Activated CD4-positive, alpha-beta T cell treated with anti-CD3 and anti-CD28 coated beads for 1 hour (primary cell): ENCODE measurements at places on chromosomes 16 and 17.

GRCh38 chr16:75938818-75939217 is 212.5 kb upstream of the CPHXL start:
- no peak for DNase-seq

DNA sequence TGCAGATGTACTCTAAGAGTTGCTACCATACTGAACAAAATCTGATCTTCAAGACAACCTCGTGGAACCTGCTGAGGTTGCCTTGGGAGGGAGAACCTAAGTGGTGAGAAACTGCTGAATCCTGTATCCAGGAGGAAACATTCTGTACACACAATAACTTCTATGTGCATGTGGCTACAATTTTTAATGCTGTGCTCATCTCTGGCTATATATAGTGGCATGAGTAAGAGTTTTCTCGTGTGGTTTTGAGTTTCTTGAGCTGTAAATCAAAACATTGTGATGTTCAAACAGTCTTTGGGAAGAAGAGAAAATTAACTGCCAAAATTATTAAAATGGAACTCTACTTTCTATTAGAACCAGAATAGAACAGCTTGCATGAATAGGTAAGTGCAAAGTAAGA is 206.8 kb downstream of the CA10 start:
- no peak for DNase-seq

DNA sequence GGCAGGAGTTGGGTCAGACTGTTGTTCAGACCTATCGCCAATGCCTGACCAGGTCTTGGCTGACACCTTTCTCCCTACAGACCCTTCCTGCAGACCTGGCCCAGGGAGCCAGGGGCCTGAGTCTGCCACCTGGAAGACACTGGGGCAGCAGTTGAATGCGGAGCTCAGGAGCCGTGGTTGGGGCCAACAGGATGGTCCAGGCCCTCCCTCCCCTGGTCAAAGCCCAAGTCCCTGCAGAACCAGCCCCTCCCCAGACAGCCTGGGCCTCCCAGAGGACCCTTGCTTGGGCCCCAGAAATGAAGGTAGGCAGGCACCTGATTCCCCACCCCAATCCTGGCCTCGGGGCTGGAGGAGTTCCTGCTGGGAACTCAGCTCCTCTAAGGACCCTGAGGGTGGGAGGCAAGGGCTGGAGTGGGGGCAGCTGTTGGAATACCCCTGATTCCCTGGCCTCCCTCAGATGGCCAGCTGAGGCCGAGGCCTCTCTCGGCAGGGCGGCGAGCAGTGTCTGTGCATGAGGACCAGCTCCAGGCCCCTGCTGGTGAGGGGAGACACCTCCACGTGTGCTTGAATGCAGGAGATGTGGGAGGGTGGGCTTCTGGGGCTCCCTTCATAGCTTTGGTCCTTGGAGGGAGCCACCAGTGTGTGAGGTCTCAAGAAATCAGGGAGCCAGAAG is 3.6 kb downstream of the ACD start:
- DNase-seq, result no peak

- peak; percentile 61 for DNase-seq
These were observed 3.6 kb upstream of the ZNHIT3 start for GRCh38 chr17:36482611-36483504.

- no peak for DNase-seq
These were observed 762 bp upstream of the RBL2 start for GRCh38 chr16:53433509-53433908.

DNA sequence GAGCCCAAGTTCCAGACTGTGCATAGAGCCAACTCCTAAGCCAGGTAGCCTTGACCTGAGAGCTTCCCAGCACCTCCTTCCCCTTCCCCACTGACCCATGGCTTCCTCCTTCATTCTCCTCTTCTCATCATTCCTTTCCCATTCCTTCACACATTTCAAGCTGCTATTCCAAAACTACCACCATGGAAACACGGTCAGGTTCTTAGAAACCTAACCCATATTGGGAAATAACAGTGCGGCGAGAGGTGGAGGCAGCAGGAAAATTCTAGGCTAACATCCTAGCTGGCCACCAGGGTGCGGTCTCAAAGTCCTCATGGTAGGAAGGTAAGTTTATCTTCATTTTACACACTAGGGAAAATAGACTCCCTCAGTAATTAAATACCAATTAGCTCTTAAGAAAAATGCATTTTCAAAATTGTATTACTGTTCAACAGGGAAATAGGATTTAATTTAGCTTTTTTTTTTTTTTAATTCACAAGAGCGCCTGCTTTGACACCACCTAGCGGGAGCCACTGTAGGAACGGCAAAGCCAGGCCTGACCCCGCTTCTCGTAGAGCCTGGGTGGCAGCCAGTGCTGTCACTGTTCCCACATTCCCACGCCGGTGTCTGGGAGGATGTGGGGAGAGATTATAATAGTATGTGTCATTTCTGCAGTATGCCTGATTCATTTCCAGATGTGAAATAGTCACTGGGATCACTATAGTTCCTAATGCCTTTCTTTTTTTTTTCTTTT is 14.0 kb upstream of the SPHK1 start:
- DNase-seq, result no peak

DNA sequence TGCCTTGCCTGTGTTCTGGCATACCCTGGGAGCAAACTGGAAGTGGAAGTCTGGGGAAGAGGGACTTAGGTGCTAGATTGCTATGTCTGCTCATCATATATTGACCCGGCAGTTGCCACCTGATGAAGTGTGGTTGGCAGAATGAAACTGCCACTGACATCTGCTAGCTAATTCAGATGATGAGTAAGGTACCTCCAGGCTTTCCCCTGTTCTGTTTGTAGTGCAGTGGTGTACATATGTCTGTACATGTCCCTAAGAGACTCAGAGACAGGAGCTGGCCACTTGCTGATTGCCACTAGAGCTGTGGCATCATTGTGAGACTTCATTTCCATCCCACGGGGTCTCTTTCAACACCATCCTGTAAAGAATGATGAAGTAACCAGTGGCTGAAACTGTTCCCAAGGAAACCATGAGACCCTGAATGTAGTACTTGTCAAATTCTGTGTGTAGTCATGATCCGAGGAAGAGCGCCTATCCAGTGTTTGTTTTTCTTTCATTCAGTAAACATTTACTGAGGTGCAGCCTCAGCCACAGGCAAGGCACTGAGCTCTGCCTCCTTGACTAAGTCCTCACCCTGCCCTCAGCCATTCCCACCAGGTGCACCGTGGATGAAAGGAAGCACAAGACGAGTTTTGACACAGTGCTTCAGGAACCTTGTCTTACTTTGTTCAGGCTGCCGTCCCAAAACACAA is 13.2 kb downstream of the CLUAP1 start:
- no peak for DNase-seq

DNA sequence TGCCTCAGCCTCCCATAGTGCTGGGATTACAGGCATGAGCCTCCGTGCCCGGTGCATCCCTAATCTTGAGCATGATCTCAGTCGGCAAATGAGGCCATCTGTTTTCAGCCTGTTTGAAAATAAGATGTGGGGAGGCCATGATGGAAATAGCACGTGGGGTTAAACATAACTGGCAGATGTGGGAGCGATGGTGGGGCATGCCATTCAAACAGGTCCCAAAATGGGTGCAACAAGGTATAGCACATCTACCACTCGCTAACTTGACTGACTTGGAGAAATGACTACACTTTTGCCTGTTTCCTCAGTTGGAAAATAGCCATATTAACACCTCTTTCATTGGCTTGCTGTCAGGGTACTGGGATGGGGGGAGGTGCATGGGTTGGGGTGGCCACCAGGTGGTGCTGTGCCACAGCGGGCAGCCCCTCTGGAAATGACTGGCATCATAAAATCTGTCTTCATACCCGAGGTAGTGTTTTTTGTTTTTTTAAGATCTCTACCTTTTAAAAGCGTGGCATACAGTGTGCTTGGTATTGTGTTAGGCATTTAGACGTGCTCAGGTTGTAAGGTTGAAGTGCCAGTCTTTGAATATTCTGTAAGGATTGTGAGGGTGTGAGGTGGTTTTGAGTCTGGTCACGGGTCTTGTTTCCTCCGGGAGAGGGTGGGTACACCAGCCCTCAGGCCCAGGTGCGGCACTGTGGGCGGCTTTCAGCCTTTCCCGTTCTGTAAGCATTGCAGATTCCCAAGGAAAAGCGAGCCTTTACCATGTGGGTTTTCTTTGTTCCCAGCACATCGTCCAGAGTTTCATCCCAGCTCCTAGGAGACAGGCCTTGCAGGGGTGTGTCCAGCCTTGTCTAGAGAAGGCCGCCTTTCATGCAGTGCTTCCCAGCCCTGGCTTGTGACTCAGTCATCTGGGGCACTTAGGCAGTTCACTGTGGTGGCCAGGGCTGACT is 2.9 kb upstream of the TTYH2 start:
- peak; percentile 69 for DNase-seq

DNA sequence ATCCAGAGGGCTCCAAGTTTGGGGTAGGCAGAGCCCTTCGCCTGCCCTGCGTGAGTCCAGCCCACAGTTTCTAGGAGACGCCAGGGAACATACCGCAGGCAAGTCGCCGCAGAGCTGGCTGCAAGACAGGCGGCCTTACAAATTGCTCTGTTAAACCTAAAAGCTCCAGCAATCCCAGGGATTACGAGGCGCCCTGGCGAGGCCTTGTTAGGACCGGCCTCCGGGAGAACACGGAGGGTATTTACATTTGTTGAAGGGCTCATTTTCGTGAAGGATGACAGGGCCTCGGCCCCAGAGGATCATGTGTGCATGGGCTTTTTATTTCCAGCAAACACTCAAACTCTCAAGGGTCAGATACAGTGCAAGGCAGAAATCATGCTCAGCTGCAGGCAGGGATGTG is 77.6 kb upstream of the FOXF1 start:
- DNase-seq, result no peak

- DNase-seq, result no peak
These were observed 630 bp downstream of the ESRP2 start for GRCh38 chr16:68235108-68235886.

DNA sequence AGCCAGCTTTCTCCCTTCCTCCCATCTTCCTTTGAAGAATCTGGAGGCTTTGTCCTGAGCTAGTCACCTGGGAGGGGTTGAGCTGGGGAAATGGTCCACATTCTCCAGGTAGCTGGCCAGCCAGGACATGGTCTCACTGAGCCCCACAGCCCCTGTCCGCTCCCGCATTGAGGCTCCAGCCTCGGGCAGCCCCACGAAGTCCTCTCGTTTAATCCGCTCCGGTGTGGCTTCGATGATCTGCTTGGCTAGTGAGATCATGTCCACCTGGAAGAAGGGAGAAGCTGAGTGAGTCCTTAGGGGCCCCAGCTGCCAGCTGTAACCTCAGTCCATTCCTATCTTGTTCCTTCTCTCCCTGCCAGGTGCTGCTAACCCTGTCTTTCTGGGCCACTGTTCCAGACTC is 2.7 kb upstream of the SPAG7 start:
- no peak for DNase-seq

- no peak for DNase-seq
These were observed 11.4 kb downstream of the ARSG start for GRCh38 chr17:68302666-68303065.

DNA sequence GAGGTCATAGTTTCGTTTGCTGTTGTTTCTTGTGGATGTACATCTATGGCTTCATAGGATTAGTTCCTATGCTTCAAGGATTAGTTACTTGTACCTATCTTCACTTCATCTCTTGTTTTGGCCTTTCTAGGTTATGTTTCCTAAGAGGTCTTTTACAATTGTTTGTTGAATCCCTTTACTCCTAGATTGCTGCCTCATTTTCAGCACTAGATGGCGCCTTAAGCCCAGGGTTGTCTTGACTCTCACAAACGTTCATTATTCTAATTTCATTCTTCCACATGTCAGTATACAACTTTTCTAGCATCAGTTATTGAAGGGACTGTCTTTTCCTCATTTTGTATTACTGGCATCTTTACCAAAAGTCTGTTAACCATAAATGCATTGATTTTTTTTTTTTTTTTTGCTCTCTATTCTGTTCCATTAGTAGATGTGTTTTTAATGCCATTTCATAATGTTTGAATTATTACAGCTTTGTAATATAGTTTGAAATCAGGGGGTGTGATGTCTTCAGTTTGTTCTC is 45.0 kb upstream of the NACA2 start:
- DNase-seq, result no peak

DNA sequence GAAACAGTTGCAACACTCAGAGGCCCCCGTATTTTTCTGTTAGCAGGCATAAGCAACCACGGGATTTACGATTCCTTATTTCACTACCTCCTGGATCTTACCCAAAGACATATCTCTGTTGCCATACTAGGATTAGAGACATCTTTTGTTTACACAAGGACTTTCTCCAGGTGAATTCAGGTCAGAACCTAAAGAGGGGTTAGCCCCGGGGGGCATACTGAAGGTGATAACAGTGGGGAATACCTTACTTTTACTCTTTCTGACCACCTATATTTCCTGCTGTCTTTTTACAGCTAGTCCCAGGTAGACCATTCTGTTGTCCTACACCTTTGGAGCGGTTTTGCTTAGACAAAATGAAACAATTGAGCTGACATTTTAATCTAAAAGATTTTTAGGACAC is 27.9 kb upstream of the CDH8 start:
- DNase-seq, result no peak

DNA sequence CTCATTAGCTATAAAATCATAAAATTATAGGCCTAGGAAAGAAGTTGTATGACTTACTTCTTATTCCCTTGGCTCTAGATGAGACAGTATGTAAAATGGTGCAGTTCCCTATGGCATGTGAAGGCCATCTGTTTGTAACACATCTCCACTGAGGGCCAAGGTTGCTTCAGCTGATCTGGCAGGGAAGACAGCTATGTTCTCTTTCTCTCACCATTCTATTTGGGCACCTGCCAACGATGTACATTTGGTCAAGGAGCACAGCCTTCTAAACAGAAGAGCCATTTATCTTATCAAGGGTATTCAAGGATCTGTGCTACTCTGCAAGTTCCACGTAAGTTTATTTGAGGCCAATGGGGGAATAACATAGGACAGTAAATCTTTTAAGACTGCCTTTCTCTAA is 129.8 kb upstream of the TOM1L1 start:
- no peak for DNase-seq

DNA sequence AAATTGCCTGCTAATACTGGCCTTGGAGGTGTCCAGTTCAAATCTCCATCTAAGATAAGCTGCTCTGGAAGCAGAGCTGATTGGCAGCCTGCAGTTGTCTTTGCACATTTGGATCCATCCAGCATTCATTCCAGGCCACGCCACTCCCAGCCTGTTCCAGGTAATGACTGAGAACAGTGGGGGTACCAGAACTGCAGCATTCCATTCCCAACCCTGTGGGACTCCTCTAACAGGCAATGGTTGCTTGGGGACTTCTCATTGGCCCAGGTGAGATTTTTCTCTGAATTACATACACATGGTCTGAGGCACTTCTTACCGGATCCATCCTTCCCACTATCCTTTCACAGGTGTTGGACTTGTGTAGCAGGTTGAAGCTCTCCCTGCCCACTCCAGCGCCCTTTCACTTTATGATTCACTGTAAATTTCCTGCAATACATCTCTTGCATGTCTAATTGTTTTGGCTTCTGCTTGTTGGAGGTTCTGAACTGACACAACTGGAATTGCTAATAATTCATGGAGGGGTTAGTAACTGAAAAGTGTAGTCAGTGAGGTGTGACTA is 206.1 kb upstream of the ZFHX3 start:
- DNase-seq, result no peak

DNA sequence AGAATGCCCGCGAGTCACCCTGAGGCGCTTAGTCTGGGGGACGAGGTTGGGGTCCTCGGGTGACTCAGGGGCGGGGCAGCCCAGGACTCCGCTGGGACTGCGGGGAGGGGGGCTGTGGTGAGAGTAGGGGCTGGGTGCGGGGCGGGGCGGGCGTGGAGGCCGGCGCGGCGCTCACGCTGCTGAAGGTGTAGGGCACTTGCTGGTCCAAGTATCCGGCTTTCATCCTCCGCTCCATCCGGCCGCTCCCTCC is 832 bp downstream of the ETV4 start:
- DNase-seq, result no peak
